ENCODE measurements at places on chromosomes 11 and 22.

- DNase-seq: no peak
These were observed at the start of gene BMAL1 for GRCh38 chr11:13277768-13278608. Gene BMAL1, plus strand, starts transcription at chr11:13277790. Its CDS starts 76,519 bp downstream, at chr11:13354309.

- no peak for DNase-seq
These were observed 667 bp downstream of the CD81 start for GRCh38 chr11:2377511-2378443.

DNA sequence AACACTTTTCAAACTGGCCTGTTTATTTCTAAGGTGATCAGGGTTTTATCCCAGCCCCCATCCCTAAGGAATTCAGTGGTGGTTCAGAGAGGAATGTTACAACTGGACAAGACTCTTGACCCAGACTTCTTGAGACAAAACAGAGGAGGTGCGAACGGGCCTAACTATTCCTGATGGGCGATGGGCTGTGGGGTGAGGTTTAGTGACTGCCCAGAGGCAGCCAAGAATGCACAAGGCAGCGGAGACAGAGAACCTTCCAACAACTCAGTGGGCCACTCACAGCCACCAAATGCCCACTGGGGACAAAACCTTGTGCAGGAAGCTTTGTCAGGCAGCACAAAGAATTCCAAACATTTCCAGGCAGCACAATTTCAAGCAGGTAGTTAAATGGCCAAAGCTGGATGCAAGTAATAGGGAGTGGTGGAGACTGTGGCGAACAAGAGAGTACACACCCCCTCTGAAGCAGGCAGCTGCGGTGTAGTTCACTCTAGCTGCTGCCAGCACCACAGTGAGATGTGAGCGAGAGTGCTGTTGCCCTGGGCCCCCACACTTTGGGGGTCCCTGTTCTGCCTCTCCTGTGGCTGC, 29.2 kb downstream of the SCUBE1 start:
- DNase-seq: no peak

DNA sequence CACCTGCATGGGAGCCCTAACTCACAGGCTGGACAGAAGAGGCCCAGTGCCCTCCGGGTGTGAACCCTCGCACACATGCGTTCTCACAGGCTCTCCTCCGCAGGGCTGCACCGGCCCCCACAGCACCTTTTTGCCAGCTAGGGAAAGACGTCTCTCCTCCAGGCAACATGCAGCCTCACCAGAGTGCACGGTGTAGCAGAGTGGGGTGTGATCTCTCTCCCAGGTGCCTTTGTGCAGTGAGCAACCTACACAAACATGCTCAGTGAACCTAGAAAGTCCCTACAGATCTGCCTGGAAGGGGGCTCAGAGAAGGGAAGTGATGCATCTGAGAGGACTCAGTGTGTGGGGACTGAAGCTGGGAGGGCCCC, 3.7 kb upstream of the CARNS1 start:
- no peak for DNase-seq

- no peak for DNase-seq
These were observed 34.6 kb upstream of the PDGFD start for GRCh38 chr11:104198576-104198975.

DNA sequence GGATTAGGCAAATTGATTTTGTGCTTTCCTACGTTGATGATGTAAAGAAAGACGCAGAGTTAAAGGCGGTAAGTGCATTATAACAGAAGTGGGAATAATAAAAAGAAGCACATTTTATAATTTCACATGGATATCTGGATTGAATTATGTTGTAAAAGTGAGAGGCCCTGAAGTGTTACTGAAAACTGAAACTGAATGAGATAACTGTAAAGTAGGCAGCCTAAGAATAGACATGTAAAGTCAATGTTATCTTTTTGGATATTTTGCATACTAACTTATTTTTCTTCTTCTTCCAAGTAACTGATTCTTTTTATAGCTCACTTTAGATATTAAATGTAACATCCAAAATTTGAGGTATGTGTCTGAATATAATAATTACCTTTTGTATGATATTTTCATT, 28.3 kb downstream of the ANO5 start:
- DNase-seq: no peak

- DNase-seq: no peak
These were observed 8.4 kb downstream of the KCNQ1OT1 start for GRCh38 chr11:2691355-2691761.

DNA sequence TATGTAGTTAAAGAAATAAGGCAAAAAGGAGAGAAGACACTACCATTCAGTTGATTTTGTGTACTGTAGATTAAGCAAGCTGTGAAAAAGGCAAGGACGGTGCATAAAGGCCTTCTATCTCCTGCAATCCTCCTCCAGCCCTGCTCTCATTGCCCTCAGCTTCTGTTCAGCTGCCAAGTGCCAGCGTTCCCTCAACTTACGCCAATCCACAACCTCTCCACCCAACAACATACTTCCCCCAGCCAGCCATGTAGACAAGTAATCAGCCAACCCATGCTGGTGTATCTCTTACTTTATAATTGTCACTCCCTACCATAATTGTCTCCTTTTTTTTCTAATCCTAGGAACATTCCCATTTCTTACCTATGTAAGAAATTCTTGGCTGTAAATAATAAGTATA, 30.1 kb upstream of the ANO5 start:
- DNase-seq: no peak

- no peak for DNase-seq
These were observed 93.4 kb downstream of the MYO18B start for GRCh38 chr22:25835348-25835747.

DNA sequence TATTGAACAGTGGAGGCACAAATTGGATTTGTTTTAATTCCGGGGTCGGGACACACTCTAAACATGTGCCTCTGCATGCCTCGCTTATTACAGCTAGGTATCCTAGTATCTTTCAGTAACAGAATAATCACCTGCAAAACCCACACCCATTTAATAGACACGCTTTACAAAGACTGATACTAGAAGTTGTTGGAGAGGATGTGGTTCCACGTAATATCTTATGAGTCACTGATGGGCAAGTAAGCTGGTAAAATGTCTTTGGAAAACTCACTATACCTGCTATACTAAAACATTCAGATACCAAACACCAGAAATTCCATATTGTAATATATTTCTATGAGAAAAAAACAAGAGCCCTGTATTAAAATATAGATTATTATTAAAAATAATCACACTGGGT, 84.0 kb downstream of the GGTLC2 start:
- no peak for DNase-seq

GRCh38 chr22:31603081-31603525, 58.9 kb downstream of the PISD start:
- DNase-seq: no peak

- DNase-seq: no peak
These were observed 45.6 kb upstream of the RRM1 start for GRCh38 chr11:4049006-4049405.

- no peak for DNase-seq
These were observed 48.4 kb downstream of the ELP4 start for GRCh38 chr11:31558001-31558400.

DNA sequence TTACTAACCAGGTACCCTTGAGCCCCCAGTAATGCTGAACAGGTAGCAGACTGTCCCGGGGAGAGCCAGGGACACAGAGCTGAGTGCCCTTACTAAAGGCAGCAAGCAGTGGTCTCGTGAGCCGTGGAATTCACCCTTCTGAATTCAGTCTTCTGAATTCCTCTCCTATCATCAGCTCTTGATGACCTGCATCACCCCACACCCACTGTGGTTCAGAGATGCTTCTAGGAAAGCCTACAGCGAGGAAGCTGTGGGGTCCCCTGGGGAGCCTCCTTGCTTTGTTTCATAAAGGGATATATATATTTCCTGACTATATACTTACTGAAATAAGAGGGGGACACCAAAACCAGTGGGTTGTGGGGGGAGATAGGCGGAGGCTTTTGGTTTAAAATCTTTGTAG, 2.6 kb downstream of the SPATA19 start:
- DNase-seq: no peak

DNA sequence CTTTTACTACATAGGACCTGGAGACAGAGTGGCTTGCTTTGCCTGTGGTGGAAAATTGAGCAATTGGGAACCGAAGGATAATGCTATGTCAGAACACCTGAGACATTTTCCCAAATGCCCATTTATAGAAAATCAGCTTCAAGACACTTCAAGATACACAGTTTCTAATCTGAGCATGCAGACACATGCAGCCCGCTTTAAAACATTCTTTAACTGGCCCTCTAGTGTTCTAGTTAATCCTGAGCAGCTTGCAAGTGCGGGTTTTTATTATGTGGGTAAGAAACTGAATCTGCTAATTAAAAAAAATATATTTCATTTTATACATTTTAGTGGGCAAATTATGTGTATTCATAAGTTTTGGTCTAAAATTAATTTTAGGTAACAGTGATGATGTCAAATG, 7.8 kb downstream of the BIRC3 start:
- DNase-seq: no peak

DNA sequence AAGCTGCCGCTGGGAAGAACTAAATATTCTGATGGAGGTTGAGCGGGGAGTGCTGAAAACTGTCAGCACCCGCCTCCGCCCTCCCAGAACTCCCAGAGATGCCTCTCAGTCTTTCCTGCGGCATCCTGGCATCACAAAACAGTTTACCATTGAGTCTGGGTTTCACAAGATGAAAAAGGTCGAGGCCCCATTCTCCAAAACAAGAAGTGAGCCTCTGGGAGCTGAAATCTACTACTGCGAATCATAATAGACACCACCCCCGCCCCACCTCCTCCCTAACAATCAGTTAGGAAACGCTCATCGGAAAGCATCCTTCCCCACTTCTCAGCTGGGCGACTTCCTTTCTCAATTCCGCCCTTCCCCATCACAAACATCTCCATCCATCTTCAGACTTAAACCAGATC, 1.0 kb downstream of the SUN2 start:
- peak; percentile 4 for DNase-seq

DNA sequence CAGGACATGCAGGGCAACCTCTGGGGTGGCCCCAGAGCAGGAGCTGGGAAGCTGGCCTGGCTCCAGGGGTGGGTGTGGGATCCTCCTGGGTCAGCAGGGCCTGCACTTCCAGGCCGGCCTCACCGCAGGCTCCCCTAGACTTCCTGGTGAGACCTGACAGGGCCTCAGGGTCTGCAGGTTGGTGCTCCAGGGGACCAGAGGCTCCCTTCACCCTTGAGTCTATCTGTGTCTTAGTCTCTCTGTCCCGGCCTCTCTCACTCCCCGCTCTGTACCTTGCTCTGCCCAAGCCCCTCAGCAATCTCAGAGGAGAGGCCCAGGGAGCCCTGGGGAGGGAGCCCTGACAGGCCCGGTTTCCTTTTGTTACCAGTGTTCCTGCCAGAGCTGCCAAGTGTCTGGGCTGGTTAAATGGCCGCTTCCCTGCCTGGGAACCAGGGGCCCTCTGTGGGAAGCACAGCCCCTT, 13.9 kb downstream of the CD82 start:
- no peak for DNase-seq

GRCh38 chr11:20669820-20670684, 666 bp downstream of the NELL1 start:
- DNase-seq: no peak

- no peak for DNase-seq
These were observed 56.4 kb downstream of the SGSM3 start for GRCh38 chr22:40426594-40427333.

DNA sequence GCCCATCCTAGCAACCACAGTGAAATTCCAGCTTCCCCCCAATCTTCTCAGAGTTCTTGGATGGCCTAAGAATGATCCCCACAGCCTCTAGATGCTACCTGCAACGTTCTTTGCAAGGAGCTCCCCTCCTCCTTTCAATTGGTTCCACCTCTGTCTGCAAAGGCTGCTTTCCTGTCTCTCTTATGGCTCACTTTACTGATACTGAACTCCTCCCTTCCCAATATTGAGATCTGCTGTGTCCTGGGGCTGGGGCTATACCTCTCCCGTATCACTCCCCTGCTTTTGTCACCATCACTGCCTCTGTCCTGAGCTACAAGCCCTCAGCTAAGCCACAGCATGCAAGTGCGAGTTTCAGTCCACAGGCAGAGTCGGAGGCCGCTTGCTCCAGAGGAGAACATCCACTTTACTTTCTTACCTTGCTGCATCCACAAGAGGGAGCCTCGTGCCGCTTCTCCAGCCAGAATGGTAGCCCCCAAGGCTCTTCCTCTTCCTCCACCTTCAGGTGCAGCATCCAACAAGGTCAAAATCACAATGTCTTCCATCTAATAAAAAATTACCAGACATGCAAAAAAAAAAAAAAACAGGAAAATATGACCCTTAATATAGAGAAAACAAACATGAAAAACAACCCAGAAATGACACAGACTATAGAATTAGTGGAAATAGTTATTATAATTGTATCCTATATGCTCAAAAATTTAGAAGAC, 48.6 kb upstream of the TMEM45B start:
- DNase-seq: no peak

- DNase-seq: no peak
These were observed 110.3 kb downstream of the KCNQ1OT1 start for GRCh38 chr11:2589538-2589934.

- no peak for DNase-seq
These were observed 17.6 kb upstream of the SEPTIN5 start for GRCh38 chr22:19696504-19697276.

DNA sequence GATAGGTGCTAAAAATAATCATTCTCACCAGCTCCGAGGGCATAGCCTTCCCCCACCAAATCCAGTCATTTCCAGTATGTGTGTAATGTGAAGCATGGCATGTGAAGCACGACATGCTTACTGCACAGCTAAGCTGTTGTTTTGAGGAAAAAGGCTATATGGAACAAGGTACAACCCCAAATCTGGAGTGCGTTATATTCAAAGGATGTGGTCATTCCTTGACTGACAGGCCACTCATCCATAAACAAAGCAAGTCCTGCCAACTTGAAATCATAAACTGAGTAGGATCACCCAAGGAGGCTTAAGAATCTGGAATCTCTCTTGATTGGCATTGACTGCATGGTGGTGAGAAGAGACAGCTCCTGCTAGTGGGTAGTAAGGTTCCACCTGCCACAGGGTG, 3.7 kb downstream of the MAP6 start:
- DNase-seq: no peak

- no peak for DNase-seq
These were observed 84.5 kb downstream of the BCR start for GRCh38 chr22:23264610-23265367.

- no peak for DNase-seq
These were observed 14.7 kb downstream of the OTUB1 start for GRCh38 chr11:64000740-64001483.

GRCh38 chr11:6565988-6566703, 37.3 kb downstream of the RRP8 start:
- no peak for DNase-seq

DNA sequence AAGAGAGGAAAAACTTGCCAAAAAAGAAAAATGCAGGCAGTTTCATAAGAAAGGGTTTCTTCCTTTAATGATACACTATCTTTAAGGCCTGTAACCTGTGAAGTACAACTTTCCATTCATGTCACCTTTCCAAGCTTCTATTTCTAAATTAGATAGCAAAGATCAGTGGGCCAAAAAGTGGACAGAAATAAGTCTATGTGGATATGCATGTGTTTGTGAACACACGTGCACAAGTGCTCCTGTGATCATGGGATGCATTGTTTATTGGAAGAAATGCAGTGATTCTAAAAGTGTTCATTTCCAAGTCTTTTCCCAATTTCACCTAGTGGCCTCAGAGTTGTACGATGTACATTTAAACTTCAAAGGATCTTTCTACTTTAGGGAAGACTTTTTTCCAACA, 230.0 kb upstream of the BLID start:
- DNase-seq: no peak

- DNase-seq: no peak
These were observed 1018.9 kb downstream of the DLG2 start for GRCh38 chr11:84607975-84608836.
